ENCODE measurements at places on chromosomes 16 and 17.

GRCh38 chr16:82835487-82836155 lies 208.9 kb downstream of the CDH13 start:
- no peak for DNase-seq

GRCh38 chr17:38598536-38598935 lies 7.2 kb downstream of the SRCIN1 start:
- DNase-seq, result no peak

DNA sequence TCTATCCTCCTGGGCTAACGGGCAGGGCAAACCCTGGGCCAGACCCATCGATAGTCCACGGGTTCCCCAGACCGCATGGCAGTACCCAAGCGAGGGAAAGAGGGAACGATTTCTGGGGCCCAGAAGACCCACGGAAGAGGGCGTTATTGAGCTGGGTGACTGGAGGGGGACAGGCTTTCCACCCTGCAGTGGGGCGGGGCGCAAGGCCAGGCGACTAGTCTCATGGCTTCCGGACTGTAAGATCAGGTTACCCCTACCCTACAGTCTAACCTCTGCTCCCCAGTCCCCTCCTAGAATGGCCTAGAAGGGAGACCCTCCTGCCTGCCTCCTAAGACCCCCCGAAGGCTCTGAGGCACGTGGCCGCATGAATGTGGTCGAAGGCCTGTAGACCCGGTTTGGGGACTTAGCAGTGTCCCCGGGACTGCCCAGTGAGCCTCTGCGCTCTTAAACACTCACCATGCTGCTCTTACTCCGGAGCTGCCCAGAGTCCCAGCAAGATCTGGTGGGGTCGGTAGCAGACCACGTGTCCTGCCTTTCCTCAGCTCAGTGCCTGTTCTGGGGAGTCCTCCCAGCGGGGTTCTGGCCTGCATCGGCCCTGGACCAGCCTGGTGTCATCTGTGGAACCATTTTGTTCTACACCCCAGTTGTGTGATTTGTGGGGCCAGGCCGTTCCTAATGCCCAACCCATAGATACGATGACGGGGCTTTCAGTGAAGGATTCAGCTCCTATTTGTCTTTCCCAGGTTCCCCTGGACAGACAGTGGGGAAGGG lies 13.2 kb upstream of the AURKB start:
- DNase-seq, result no peak

DNA sequence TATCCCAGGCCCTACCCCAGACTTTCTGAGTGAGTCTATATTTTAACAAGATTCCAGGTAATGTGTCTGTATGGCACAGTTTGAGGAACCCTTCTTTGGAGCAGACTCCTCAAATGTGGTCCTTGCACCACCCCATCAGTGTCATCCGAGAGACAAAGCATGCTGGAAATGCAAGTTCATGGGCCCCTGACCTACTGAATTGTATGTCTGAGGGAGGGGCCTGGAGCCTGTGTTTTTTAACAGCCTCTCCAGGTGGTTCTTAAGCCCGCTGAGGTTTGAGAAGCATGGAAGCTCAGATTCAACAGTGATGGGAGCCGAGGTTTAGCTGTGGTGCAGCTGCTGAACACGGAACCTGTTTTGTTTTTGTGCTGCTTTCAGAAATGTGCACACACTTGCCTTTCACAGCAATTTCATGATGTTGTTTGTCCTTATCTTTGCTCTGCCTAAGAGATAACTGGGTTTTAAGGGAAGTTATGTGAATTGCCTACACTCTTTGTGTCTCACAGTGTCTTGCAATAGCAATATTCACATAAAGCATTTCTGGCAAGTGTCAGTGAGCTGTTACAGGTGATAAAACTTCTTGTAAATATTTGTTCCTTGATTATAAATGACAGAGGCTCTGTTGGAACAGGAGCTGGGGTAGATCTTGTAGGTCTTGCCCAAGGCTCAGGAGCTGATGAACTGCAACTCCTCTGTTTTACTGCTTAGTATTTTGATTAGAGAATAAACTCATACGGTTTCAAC lies 32.0 kb upstream of the IL34 start:
- DNase-seq, result no peak

DNA sequence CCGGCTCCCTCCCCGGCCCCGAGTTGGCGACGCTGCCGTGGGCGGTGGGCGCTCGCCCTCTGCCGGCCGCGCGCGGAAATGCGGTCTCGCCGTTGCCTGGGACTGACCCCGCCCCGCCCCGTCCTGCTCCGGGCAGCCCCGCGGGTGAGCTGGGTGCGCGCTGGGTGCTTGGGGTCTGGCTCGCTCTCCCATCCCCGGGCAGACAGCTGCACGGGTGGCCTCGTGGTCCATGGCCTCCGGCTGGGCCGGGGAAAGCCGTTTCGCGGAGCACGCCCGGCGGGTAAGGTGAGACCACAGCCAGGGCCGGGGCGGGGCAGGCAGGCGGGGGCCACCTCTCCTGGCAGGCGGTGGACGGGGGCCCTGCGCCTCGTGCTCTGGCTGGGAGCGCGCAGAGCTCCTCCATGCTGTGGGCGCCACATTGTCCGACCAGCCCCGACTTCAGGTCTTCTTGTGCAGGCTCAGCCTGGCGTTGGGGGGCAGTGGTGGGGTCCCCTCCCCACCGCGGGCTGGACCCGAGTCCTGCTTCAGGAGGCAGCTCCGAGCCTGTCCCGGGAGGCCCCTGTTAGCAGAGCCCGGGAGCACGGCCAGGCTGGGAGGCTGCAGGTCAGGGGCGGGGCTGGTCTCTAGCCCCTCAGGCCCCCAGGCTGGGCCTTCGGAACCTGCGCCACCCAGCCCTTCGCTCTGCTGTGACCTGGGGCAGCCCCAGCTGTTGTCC lies 7.0 kb upstream of the C1QTNF8 start:
- no peak for DNase-seq

DNA sequence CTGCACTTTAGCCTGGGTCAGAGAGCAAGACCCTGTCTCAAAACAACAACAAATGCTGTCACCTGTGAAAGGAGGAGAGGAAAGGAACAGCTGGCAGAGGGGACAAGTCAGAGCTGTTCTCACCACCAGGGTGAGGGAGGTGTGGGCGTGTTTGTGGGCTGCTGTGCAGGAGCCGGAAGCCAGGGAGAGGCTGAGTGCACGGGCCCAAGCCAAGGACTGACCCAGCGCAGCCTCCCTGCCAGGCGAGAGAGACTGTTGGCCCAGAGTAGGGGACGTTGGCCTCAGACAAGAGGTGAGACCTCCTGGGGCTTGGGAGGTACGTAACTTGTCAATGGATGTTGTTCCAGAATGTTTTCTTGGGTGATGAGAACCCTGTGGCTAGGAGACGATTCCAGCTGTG lies 10.7 kb downstream of the SPNS2 start:
- DNase-seq, result no peak

DNA sequence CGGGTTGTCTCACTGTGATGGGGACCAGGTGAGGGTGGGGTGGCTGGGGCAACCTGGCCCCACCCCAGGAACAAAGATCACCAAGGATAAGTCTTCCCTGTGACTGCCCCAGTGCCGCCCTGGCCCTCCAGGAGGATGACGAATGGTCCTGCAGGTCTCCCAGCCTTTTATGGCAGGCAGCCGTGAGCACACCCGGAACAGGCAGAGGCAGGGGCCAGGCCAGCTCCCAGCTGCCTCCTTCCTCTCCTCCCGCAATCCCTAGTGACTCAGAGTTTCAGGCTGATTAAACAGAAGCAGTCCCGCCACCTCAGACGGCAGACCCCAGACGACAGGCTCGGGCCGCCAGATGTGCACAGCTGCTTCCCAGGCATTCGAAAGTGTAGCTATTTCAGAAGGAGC lies 13.3 kb downstream of the JUP start:
- DNase-seq, result no peak
